Cortex of kidney (tissue), 1 donor: ENCODE measurements at places on chromosomes 7 and 10.

DNA sequence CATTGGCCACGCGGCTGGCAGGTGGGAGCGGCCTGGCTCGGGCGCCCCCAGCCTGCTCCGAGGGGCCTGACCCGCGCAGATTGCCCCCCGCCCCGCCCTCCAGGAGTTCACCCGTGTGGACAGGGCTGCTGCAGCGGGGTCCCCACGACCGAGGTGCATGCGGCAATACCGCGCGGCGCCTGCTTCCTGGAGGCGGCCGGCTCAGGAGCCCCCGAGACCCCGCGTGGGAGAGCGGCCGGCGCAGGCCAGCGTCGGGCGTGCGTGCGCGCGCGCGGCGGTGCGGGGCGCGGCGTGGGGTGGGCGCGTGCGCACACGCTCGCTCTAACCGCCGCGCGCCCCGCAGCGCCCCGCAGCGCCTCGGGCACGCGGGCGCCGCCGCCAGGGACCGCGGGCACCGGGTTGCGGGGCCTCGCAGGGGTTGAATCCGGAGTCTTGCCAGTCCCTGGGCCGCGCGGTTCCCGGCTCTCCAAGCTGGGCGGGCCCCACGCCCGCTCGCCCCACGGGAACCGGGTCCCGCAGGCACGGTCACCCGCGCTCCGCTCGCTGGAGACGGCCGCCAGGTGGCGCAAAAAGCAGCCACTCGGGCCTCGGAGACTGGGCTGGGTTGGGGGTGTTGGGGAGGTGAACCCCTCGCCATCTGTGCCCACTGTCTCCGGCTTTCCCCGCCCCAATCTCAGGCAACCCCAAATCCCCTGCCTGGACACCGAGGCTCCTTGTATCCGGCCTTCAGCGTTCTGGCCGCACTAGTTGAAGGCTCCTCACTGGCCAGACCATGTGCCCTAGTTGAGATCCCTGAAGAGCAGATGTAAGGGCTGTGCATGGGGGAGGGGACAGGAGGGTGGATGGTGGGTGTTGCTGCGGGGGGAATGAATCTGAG is 1.3 kb upstream of the ACHE start:
- no peak for DNase-seq

DNA sequence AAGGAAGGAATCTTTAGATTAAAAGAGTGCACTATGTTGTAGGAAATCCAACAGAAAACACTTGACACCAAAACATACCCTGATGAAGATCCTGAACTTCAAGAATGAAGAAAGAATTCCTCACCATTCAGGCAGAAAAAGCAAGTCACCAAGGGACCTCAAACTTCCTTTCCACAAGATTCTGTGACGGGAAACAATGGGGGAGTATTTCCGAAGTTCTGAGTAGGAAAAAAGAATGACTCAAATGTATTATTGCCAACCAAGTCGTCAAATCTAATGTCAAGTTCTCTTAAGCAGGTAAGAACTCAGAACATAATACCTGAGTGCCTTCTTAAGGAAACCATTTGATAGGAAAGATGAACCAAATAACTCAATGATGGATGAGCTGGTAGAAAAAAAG is 44.7 kb upstream of the MTURN start:
- no peak for DNase-seq

DNA sequence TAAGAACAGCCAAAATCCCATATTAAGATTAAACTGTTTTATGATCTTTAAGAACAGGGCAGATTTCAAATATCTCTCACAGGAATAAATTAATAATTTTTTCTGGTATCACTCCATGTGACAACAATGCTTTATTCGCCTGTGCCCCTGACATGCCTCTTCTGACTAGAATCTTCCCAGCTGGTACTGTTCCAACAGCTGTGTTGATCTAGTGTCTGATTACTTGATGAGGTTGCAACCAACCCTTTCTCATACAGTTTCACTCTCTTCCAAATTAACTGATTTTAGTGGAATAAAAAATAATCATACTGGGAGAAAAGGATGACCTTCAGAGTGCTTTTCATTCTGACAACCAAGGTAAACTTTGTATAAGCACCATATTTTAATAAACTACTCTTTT is 151.9 kb downstream of the CHRM2 start:
- no peak for DNase-seq

DNA sequence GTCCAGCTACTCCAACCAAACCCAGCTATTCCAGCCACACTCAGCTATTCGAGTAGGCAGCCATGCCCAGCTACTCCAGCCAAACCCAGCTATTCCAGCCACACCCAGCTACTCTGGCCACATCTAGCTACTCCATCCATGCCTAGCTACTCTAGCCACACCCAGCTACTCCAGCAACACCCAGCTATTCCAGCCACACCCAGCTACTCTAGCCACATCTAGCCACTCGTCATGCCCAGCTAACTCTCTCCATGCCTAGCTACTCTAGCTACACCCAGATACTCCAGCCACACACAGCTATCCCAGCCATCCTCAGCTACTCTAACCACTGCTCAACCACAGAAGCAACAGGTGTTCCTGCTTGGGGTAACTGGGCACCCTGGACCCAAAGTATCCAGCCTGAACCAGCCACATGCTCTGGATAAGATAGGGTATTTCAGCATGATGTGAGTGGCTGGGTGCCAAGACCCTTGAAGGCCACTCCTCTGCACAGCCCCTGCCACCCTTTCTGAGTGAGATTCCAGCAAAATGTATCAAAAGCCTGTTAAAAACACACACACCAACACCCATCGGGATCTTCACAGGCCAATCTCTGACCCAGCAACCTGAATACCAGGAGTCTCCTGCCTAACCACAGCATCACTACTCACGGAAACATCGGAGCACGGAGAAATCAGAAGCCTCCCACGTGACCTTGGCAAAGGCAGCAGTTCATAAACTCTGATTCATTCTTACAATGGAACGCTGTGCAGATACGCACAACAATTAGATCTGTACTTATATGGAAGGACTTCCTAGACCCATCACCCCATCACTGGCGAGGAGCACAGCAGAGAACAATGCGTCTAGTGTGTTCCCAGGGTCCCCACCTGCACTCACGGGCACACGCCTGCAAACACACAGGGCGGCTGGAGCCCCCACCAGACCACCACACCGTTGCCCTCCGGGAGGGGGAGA is 51.8 kb upstream of the DNAAF5 start:
- no peak for DNase-seq

DNA sequence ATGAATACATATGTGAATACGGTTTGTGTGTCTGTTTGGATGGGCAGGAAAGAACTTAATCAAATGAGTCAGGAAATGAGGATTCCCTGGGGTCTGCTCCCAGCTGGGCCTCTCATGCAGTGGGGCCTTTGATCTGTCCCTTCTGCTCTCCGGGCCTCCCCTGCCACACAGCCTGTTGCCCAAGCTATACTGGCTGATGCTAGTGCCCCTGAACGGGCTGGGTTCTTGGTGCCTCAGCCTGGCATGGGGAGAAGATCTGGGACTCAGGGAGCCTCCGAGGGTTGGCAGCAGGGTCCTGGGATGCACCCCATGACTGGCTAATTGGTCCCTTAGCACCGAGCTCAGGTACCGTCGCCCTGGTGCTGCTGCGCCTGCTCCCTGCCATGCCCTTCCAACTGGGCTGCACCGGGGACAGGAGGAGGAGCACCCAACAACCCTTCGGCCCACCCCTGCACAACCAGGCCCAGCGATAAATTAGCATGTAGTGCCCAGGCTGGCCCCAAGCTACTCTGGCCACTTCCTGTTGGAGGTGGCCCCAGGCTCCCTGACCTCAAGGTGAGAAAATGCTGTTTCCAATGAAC is 59.9 kb upstream of the DUSP5 start:
- DNase-seq = no peak

DNA sequence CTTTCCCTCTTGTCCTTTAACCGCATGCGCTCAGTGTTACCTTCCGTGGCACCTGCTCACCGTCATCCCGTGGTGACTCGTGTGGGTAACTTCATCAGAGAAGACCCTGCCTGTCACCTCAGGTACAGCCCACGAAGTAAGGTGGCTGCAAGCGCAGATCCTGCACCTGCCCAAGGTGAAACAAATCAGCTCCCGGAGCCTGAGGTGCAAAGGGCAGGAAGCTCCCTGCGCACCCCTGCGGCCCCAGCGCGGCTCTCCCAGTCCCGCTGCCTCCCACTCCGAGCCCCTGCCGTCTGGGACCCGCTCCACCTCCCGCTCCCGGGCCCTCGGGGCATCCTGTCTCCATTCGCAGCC is 110.9 kb upstream of the LANCL2 start:
- no peak for DNase-seq

- DNase-seq = no peak
Observed at GRCh38 chr7:98823226-98823625, 46.6 kb downstream of the TMEM130 start.
